ENCODE measurements at places on chromosomes 2 and 18.
A peak's percentile ranks its signal among the peaks of the same experiment; 100 is the strongest.

DNA sequence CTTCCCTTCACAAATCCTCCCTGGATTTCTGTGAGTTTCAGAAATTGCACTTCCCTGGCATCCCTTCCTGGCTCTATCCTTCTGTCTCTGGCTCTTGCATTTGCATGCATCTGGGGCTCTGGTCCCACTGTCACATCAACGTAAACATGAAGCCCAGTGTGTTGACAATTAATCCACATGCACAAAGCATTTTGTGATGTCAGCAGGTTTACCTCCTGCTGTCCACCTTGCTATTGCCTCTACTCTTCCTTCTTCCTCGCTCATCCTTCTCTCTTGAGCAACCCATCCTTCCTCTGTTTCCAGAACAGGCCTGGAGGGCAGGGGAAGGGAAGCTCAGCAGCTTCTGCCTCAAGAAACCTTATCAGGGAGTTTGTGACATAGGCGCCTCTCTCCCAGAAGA lies 111.7 kb upstream of the ATP5MC3 start:
- no peak for DNase-seq

- no peak for DNase-seq
Observed at GRCh38 chr2:222242532-222242931, 56.3 kb downstream of the PAX3 start.

DNA sequence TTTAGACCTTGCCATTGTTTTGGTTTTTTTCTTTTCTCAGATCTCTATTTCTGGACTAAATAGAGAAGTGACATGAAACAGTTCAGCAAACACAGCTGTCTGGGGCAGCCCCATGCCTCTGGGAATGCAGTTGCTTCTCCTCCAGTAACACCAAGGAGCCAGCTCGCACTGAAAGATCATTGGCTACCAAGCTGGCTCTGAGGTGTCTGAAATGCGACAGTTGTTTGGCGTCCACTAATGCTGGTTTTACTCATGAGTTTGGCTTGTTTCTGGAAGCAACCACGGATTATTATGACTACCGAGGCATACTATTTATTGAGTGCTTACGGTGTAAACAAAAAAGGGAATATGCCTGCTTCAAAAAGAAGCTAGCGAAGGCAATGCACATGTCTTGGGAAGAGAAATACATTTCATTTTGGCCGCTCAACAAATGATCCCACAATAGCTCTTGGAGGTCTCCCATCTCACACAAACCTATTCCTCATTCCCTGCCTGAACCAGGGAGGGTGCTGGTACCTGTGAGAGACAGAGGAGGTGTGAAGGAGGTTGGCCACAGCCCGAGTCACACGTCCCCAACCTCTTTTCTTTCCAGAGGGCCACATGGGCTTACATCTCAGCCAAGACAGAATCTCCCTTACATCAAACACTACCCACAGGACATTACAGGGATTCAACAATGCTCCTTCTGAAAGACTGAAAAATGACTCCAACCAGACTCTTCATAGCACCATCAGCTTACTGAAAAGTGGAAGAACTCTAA lies 37.5 kb upstream of the NEB start:
- no peak for DNase-seq

DNA sequence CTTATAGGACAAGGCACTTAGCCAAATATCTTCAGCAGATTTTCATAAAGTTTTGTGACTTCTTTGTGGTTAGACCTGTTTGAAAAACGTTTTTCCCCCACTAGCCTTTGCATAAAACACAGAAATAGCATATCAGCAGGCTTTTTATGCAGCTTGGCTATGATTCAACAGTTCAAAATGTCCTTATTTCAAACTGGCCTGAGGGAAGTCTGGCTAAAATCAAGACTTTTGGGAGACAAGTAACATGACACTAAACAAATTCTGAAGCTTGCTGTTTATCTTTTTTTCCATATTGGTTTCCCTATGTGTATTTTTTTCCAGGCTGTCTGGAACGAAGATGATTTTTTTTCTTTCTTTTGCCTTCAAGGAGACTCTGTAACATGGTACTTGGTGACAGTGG lies 95.1 kb upstream of the L3MBTL4 start:
- DNase-seq = no peak

DNA sequence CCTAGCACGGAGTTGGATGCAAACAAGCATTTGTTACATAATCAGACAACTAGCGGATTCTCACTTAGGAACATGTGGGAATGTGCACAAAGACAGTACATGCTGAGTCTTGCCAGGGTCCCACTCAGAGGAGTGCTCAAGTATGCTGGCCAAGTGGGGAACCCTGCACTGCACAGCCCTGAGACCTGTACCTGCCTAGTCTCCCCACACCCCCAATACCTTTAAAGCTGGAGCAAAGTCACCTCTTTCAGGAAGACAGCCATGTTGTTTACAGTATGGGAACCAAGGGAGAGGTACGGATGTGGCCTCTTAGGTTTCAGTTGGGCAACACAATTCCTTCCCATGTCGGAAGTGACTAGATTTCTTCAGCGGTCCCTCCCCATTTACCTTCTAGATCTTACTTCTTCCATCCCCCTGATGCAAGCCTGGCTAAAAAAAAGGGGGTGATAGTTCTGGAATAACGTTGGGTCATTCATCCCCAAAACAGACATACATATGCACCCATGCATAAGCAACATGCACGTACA lies 10.7 kb downstream of the CXCR1 start:
- DNase-seq = no peak

GRCh38 chr2:1728821-1729220 lies 15.5 kb downstream of the PXDN start:
- DNase-seq = no peak

DNA sequence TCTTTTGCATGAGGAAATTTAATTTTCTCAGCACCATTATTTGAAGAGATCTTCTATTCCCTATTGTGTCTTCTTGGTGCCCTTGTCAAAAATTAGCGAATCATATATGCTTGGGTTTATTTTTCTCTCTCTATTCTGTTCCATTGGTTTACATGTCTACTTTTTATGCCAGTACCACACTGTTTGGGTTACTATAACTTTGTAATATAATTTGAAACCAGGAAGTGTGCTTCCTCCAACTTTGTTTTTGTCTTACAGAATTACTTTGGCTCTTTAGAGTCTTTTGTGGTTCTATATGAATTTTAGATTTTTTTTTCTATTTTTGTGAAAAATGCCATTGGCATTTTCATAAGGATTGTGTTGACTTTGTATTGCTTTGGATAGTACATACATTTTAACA lies 17.6 kb downstream of the ALMS1 start:
- DNase-seq = no peak

- DNase-seq = peak; percentile 3
Observed at GRCh38 chr2:39435741-39436591, 1.1 kb downstream of the MAP4K3 start.

- no peak for DNase-seq
Observed at GRCh38 chr18:50338122-50338521, 36.7 kb upstream of the SKA1 start.

DNA sequence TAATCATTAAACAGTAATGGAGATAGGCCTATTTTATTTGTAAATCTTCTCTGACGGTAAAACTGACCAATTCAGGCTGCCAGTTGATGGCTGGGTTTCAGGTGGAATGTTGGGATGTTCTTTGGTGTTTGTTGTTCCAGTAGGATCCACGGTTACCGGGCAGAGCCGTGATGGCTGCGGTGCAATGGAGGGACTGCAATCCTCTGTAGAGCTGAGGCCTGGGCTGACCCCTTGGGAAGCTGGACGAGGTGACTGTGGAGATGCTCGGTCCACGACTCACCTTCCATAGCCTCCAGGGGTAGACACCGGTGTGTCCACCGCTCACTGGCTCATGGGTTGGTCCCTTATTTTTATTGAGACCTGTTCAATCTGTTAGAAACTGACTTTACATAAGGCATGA lies 42.5 kb downstream of the ZNF519 start:
- no peak for DNase-seq

GRCh38 chr2:3468296-3468988 lies 50.9 kb downstream of the ADI1 start:
- DNase-seq = no peak

- DNase-seq = no peak
Observed at GRCh38 chr2:141496810-141497209, 634.0 kb downstream of the LRP1B start.

DNA sequence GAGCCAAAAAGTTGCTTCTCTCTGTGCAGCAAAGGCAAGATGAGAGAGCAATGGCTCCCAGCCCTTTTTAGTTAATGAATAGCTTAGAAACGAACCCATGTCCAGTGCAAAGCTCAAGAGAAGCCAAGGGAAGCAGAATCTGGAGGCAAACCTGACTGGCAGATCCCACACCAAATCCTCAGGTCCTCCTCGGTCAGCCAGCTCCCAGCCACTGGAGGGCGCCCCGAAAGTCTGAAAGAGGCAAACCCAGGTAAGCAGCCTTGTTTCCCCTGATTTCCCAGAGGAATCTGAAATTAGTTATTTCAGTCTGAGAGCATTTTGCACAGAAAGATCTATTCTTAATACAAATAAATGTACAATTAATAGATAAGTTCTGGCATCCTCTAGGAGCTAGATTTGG lies 71.3 kb upstream of the PID1 start:
- no peak for DNase-seq

DNA sequence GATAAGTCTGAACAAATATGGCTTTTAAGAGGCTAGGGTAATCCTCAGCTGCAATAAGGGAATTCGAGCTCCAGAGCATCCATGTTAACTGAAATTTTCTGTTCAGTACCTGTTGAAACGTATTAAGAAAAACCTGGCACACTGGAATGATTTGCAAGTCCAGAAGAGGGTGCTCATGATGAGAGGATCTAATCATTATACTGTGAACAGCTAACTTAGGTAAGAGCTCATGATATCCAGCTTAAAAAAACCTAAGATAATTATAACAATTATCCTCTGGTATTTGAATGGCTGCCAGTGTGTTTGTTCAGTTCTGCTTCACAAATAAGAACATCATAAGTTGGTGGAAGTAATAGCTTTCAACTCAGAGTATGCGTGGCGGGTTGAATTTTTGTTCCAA lies 1118.3 kb upstream of the DDX18 start:
- DNase-seq = no peak

DNA sequence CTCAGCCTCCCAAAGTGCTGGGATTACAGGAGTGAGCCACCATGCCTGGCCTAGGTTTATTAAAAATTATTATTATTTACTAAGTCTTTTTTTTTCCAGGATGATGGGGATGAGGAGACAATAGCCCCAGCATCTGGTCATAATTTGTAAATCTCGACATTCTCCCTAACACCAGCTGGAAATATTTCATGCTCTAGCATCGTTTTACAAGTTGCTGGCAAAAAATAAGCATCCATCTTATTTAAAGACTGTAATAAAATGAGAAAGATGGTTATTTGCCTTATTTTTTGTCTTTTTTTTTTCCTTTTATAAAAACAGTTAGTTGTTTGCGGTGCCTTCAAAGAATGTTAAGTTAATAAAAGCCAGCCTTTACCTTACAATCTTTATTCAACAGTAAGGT lies 56.7 kb downstream of the SF3B1 start:
- DNase-seq = no peak

DNA sequence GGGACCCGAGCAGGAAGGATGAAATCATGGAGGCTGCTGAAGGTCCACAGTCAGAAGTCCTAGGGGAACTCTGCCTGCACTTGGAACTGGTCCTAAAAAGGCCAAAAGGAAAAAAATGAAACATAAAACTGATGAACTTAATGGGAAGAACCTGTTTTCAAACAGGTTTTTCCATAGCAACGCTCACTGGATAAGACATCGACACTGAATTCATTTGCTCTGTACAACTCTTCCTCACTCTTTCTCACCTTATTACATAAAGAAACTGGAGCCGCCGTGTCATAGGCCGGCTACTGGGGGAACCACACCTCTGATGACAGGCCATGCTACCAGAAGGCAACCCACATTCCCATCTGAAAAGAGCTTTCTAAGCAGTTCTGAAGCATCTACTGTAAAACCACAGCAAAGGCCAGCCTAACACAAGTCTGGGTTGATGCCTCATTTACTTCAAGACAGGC lies 83.6 kb downstream of the FARSB start:
- no peak for DNase-seq

DNA sequence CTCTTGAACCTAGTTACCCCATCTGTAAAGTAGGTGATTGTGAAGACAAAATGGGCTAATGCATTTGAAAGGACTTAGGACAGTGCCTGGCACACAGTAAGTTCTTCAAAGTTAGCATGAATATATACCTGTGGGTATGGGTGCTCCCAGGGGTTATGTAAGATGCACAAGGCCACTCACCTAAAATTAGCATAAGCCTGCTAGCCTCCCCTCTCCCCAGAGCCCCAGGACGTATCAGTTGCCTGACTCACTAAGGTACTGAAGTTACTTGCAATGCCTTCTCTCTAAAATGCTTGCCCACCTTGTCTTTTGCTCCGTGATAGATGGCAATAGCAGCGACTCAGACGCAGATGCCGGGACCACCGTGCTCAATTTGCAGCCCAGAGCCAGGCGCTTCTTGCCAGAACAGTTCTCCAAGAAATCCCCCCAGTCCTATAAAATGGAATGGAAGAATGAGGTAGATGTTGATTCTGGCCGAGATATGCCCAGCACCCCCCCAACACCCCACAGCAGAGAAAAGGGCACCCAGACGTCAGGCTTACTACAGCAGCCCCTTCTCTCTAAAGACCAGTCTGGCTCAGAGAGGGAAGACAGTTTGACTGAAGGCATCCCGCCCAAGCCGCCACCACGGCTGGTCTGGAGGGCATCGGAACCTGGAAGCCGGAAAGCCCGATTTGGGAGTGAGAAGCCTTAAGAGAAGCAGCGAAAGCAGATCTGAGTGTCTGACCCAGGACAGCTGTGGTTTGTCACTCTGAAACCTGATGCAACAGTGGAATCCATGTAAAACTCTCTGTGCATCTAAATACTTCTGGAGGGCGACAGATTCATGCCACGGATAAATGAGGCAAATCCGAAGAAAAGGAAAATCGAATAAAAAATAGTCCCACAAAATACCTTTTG lies 53.8 kb upstream of the TMEM182 start:
- DNase-seq = no peak

DNA sequence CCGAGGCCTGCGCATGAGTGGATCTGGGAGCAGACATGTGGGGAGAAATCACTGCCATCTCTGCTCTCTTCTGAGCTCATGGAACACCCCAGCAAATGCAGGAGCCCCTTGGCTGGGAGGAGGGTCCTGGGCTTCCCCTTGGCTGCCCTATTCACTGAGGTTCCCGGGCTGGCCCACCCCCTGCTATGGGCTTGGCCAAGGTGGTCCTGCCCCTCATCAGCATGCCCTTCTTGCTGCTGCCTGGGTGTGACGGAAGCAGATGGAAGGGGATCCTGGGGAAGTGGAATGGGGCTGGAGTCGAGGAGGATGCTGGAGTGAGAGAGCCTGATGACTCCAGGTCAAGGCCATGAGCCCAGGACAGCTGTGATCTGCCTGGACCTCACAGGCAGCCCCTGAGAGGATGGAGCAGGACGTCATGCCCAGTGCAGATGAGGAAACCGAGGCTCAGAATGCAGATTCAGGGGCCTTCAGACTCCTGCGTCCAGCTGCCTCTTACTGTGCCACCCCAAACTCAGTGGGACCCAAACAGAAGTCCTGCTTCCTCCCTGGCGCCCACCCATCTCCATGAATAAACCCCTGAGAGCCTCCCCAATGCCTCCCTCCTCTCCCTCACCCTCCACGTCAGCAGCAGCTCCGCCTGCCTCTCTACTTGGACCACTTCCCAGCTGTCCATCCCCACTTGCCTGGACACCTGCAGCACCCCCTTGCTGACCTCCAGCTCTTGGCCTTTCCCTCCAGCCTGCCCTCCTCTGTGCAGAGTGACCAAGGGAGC lies 4.0 kb downstream of the SNED1 start:
- DNase-seq = no peak

GRCh38 chr18:31723990-31724711 lies 36.5 kb downstream of the SLC25A52 start:
- DNase-seq = no peak
